ENCODE measurements at places on chromosomes 4 and X. TPM values are rescaled to one million over a fixed set of nuclear protein-coding genes. Genes with fewer than 3 reads are reported as not detected.

Gene PAGE1
- total RNA-seq, result not detected

Gene CT45A8
- not detected for total RNA-seq

Gene C4orf50
- 0.69 TPM for total RNA-seq

Gene SHROOM2
- not detected for total RNA-seq

Gene PKD2
- 7.5 TPM for total RNA-seq

Gene CYLC1
- not detected for total RNA-seq

Gene HPGDS
- 1.2 TPM for total RNA-seq

Gene ADGRG4
- not detected for total RNA-seq

Gene ANK2
- total RNA-seq, result 0.35 TPM

Gene ASMT
- total RNA-seq, result not detected

DNA sequence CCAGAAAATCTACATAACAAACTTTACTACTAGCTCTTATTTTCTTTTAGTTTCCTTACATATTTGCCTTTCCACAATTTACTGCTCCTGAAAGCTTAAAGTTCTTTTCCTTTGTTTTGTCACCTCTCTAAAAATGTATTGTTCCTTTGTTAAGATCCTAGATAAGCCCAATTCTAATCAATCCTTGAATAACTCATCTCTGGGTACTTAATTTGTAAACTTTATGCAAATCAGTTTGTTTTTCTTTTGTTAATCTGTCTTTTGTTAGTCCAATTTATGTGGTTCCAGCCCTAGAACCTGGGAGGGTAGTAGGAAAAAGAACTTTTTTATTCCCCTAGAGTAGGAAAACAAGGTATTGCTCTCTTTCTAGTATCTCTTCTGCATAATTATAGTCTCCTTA lies 444.7 kb downstream of the PCDH10 start:
- H3K27me3 ChIP-seq, result no peaks in the 10 kb centered on the region
- H3K4me3 ChIP-seq, result no peak overlapping the region
- DNase-seq, result no peak
- H3K36me3 ChIP-seq, result no peaks in the 10 kb centered on the region
- no peaks in the 10 kb centered on the region for H3K4me1 ChIP-seq
- no peak overlapping the region for H3K27ac ChIP-seq

GRCh38 chr4:112889199-112889598 lies 160.3 kb upstream of the ANK2 start:
- peaks cover 6% of the 10 kb centered on the region for H3K27me3 ChIP-seq
- no peak overlapping the region for H3K4me3 ChIP-seq
- H3K36me3 ChIP-seq, result no peaks in the 10 kb centered on the region
- H3K4me1 ChIP-seq, result no peaks in the 10 kb centered on the region
- no peak overlapping the region for H3K27ac ChIP-seq

- H3K4me3 ChIP-seq, result no peak overlapping the region
- H3K27ac ChIP-seq, result peak overlapping the region; percentile 92
- no peaks in the 10 kb centered on the region for H3K27me3 ChIP-seq
- DNase-seq, result no peak
Measured at GRCh38 chrX:23908219-23909004, 606 bp downstream of the CXorf58 start.

- no peaks in the 10 kb centered on the region for H3K4me1 ChIP-seq
- no peaks in the 10 kb centered on the region for H3K27me3 ChIP-seq
- no peak overlapping the region for H3K4me3 ChIP-seq
- H3K27ac ChIP-seq, result no peak overlapping the region
Measured at GRCh38 chr4:99723612-99724011, 66.0 kb upstream of the C4orf54 start.

GRCh38 chr4:52904421-52904820 lies 42.3 kb downstream of the RASL11B start:
- H3K27ac ChIP-seq, result no peak overlapping the region
- H3K4me3 ChIP-seq, result no peak overlapping the region
- no peak for DNase-seq
- no peaks in the 10 kb centered on the region for H3K27me3 ChIP-seq
- H3K36me3 ChIP-seq, result peaks cover 12% of the 10 kb centered on the region

GRCh38 chr4:54082168-54082567 lies 17.8 kb upstream of the CHIC2 start:
- H3K36me3 ChIP-seq, result no peaks in the 10 kb centered on the region
- no peaks in the 10 kb centered on the region for H3K4me1 ChIP-seq
- no peak for DNase-seq
- H3K4me3 ChIP-seq, result no peak overlapping the region
- peaks cover 6% of the 10 kb centered on the region for H3K27me3 ChIP-seq

GRCh38 chrX:95889279-95889678 lies 795.4 kb upstream of the DIAPH2 start:
- DNase-seq, result no peak
- no peaks in the 10 kb centered on the region for H3K27me3 ChIP-seq
- H3K36me3 ChIP-seq, result no peaks in the 10 kb centered on the region
- H3K4me3 ChIP-seq, result no peak overlapping the region
- H3K27ac ChIP-seq, result no peak overlapping the region

DNA sequence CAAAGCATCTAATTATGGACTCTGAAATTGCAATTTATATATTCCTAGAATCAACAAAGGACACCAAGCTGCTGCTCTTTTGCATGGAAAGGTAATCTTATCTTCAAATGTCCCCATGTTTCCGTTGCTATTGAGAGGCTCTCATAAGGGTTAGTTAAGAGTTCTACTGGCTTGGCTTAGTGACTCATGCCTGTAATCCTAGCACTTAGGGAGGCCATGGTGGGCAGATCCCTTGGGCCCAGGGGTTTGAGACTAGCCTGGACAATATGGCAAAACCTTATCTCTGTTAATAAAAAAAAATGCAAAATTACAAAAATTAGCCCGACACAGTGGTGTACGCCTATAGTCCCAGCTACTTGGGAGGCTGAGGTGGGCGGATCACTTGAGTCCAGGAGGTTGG lies 93.4 kb upstream of the RAPGEF2 start:
- H3K27ac ChIP-seq, result no peak overlapping the region
- no peaks in the 10 kb centered on the region for H3K27me3 ChIP-seq
- no peaks in the 10 kb centered on the region for H3K36me3 ChIP-seq
- no peaks in the 10 kb centered on the region for H3K4me1 ChIP-seq
- DNase-seq, result no peak
- no peak overlapping the region for H3K4me3 ChIP-seq

GRCh38 chr4:88467392-88467791 lies 10.5 kb downstream of the HERC5 start:
- no peak overlapping the region for H3K27ac ChIP-seq
- H3K27me3 ChIP-seq, result no peaks in the 10 kb centered on the region
- peaks cover 26% of the 10 kb centered on the region for H3K36me3 ChIP-seq
- no peak overlapping the region for H3K4me3 ChIP-seq

GRCh38 chr4:119479180-119479808 lies 149.3 kb downstream of the PDE5A start:
- H3K4me3 ChIP-seq, result no peak overlapping the region
- no peaks in the 10 kb centered on the region for H3K27me3 ChIP-seq
- DNase-seq, result no peak
- peaks cover 28% of the 10 kb centered on the region for H3K36me3 ChIP-seq

DNA sequence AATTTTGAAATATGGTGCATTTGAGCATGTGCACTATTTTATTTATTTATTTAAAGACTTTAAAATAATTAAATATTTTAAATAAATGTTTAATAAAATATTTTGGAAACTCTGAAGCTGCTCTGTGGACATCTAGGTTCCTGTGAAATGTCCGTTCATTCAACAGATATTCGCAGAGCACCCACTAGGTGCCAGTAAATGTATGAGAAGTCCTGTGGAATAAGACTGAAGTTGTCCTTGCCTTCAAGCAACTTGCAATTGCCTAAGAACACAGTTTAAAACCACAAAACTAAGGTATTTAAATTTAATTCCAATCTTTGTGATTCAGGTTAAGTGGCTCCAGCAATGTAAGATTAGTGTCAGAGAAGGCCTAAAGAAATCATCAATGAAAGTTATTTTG lies 306.7 kb downstream of the GBA3 start:
- H3K27me3 ChIP-seq, result no peaks in the 10 kb centered on the region
- H3K36me3 ChIP-seq, result no peaks in the 10 kb centered on the region
- no peaks in the 10 kb centered on the region for H3K4me1 ChIP-seq
- no peak for DNase-seq

DNA sequence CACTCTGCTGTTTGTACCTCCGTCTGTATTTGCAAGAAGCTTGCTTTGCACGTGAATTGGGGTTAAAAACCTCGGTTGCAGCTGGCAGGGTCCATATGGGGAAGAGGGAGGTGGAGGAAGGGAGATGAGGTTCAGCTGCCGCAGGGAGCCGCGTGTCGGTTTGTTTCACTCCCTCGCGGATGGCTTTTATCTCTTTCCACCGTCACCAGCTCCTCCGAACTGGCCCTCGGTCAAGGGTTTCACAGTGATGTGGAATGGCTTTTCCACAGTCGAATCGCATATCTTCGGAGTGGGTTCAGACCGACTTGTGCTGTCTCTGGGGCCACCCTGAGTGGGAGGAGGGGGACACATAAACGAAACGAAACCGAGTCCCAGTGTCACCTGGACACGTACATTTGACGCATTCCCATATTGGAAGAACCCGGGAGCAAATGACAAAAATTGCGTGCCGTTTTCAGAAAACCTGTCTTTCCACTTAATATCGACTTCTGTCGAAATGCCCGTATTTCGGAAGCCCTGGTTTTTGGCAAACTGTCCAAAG lies 929 bp downstream of the ZBTB33 start:
- H3K4me3 ChIP-seq, result peak overlapping the region; percentile 79
- H3K36me3 ChIP-seq, result peaks cover 15% of the 10 kb centered on the region
- peak overlapping the region; percentile 89 for H3K27ac ChIP-seq
- H3K4me1 ChIP-seq, result no peaks in the 10 kb centered on the region
- no peak for DNase-seq

All from T-cell (primary cell).